ENCODE measurements at places on chromosomes 4 and X.

DNA sequence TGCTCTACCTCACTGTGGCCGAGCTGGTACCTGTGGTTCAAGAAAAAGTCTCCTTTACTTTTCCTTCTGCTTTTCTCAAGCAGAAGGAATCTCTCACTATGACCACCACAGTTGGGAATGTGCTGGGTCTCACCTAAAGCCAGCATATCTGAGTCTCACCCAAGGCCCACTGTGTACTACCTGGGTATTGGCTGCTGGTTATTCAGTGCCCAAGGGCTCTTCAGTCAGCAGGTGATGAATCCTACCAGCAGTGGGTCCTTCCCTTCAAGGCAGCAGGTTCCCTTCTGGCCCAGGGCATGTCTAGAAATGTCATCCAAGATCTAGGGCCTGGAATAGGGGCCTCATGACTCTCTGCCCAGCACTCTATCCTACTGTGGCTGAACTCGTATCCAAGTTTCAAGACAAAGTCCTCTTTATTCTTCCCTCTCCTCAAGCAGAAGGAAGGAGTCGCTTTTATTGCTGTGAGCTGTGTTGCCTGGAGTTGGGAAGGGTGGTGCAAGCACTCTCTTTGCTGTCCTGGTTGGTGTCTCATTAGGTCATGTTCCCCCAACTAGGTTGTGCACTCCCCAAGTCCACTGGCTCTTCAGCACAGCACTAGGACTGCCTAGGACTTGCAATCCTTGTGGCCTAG lies 6.1 kb downstream of the CXCL10 start:
- no peak for DNase-seq

GRCh38 chrX:68912113-68912512 lies 83.3 kb downstream of the EFNB1 start:
- no peak for DNase-seq

GRCh38 chrX:151458824-151459223 lies 61.8 kb downstream of the VMA21 start:
- no peak for DNase-seq

GRCh38 chr4:69058410-69059059 lies 37.7 kb upstream of the UGT2B7 start:
- no peak for DNase-seq

GRCh38 chr4:182583703-182584415 lies 333.3 kb downstream of the DCTD start:
- no peak for DNase-seq

DNA sequence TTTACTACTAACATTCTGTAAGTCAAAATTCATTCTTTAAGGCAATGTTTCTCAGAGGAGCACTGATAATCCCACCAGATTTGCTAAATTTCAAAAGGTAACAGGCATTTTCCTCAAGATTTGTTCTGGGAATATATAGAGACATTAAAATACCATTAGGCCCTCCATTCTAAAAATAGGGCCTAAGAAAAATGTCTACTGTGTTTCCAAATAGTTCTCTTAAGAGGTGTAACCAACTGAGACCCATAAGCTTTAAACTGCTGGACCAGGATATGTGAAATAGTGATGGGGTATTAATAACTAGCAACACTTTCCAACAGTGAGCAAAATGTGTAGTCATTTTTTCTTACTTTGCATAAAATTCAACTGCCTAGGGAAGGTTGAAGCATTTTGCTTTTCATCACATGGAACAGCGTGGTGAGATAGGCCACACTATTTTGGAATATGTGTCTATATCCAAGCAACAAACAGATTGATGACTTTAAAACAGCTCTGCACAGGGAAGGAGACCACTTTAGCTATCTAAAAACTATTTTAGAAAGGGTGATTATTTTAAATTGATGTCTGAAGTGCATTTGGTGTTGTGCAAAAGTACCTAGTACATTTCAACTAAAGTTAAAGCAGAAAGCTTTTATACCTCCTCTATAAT lies 89.9 kb downstream of the CORIN start:
- no peak for DNase-seq
